Effector memory CD8-positive, alpha-beta T cell (primary cell): ENCODE measurements at places on chromosomes 12 and 14.

DNA sequence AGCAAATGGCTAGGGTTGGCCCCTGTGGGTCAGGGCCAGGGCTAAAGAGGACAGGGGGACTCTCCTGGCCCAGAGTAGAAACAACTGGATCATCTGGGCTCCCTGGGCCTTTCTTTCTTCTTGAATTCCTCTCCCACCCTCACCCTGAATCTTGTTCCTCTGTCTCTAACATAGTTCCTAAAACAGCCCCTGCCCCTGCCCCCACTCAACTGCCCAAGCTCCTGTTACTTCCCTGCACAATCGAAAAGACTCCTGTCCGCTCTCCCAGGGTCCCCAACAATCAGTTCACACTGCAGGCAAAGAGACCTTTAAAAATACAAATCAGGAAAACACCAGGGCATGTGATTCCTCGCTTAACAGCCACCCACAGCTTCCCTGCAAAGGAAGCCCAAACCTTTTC is 18.0 kb upstream of the ANKRD33 start:
- DNase-seq: no peak

DNA sequence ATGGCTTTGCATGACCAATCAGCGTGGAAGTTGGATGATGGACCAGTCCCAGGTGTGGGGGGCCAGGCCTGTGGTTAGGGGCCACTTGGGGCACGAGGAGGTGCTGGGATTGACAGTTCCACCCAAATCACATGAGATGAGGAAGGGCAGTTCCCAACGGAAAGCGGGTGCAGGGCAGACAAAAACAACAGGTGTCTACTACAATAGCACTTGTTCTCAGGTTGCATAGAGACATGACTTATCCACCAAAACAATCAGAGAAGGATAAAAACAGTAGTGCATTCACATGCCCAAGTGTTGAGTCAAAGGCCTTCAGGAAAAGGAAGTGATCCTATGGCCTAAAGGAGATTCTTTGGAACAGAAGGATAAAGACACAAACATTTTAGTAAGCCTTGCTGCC is 14.6 kb upstream of the EIF2B2 start:
- DNase-seq: no peak

- DNase-seq: no peak
Observed at GRCh38 chr14:24513009-24513408, 4.9 kb upstream of the CMA1 start.

GRCh38 chr12:58919231-58920101 is 838 bp downstream of the LRIG3 start:
- DNase-seq: no peak

GRCh38 chr14:68124979-68125731 is 305.6 kb downstream of the RAD51B start:
- DNase-seq: no peak

DNA sequence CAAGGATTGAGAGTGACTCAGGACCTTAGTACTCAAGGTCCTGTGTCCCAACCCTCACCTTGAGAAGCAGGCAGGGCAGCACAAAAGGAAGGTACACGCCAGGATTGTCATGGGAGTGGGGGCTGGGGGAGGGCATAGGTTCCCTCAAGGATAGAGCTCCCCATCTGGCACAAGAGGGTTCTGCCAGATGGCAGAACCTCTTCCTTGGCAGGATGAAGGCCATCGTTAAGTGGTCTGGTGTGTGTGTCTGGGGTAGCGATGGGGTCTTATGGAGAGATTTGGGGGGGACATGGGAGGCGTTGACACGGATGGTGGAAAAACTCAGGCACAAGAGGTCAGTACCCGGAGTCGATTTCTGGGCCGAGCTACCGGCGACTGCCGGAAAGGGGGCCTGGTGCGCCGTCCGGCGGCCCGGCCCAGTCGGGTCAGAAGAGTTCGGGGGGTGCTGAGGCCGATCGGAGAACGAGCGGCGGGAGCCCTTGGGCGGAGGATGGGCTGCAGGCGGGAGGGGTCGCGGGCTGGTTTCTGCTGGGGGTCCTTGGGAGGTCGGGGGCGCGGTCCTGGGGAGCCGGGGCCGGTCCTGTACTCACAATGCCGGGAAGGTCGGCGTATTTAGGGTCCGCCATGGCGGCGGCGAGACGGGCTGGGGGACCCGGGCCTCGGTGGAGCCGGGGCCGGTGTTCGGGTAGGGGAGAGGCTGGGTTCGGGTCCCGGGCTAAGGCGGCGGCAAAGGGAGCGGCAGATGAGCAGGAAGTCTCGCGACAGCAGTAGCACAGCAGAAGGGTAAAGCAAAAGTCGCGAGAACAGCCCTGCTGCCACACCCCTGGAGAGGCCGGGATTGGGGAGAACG is at the start of gene DCTN2:
TSS of gene DCTN2 (minus strand) at position 755 of the 850 bp plus-strand sequence. CDS start at position 626, 129 bp downstream.
- peak; percentile 85 for DNase-seq

- DNase-seq: no peak
Observed at GRCh38 chr14:100116134-100116533, 43.3 kb downstream of the DEGS2 start.

GRCh38 chr14:98162856-98163805 is 1108.9 kb downstream of the BCL11B start:
- no peak for DNase-seq

- no peak for DNase-seq
Observed at GRCh38 chr14:33556382-33557121, 394.3 kb downstream of the EGLN3 start.

- DNase-seq: no peak
Observed at GRCh38 chr12:53253298-53253697, 14.8 kb upstream of the ESPL1 start.

DNA sequence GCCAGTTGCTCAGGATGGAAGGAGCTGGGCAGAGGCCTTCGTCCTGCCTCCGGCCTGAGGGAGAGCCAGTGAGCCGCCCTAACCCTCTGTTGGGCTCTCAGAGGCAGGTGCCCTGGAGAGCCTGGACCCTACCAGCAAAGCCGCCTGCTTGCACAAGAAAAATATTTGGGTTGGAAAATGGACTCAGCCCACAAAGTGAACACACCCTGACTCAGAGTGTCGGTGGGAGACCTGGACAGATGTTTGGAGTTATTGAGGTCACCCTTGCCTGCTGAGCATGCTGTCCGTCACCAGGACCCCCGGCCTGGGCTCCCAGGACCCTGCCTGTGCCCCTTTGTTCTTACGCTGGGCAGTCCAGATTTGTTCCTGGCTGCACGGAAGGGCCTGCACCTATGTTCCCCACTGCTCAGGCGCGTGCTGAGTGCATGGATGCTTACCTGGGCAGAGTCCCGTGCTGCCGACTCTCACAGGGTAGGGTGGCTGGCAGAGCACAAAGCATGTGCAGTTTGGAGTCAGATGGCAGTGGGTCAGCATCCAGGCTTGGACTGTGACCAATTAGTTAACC is 22.4 kb downstream of the FAM181A start:
- DNase-seq: no peak

- no peak for DNase-seq
Observed at GRCh38 chr12:93957168-93957567, 191.2 kb upstream of the PLXNC1 start.
